Mammary epithelial cell (primary cell): ENCODE measurements at places on chromosomes 6 and 20. TPM values are rescaled to one million over a fixed set of nuclear protein-coding genes. Genes with fewer than 3 reads are reported as not detected.

ZKSCAN4 gene
- 2.2 TPM for polyA plus RNA-seq

GRCh38 chr6:124393536-124393935 is 568.7 kb upstream of the RNF217 start:
- DNase-seq: peak; percentile 16

DNA sequence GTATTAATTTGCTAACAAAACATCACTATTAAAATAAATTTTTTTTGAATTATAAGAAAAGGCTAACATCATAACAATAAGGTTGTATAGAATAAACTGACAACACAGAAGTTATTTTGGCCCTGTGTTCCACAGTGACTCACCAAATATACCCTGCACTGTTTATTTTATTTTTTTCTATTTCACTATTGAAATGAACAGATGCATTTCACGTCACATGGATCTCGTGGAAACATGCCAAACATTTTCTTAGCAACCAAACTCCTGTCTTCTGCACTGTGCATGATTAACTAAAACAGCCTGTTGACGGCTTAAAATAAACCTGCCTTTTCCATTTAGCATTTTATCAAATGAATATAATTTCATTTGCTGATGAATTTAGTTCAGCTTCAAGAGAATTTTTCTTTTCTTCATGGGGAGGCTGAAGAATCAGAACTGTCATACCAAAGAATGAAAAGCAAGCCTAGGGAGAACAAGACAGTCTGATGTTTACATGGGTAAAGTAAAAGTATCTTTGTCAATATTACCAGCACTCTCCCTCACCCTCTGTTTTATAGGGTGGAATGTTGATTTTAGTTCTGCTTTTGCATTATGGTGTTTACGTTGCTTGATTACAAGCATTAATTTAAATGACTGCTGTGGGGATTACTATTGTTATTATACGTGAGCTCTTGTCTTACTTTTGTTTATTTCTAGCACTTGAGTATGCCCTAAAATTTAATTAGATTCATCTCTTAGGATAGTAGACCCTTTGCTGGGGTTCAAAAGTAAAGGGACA is 115.3 kb downstream of the LCA5 start:
- peak; percentile 75 for DNase-seq

DNA sequence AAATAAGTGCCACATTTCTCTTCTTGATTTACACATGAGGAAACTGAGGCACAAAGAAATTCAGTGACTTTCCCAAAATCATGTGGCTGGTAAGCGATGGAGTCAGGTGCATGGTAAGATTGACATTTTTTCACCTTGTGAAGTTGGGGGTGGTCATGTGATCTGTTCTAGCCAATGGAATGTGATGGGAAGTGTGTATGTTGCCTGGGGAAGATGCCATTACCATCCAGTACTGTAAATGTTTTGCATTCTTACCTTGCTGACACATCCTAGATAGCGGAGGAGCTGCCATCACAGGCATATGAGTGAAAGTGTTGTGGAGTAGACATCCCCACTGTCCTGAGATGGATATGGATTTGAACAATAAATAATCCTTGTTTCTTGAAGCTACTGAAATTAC is 499.6 kb upstream of the SULF2 start:
- peak; percentile 43 for DNase-seq

GRCh38 chr6:87723170-87724078 is 21.4 kb upstream of the AKIRIN2 start:
- peak; percentile 98 for DNase-seq

DNA sequence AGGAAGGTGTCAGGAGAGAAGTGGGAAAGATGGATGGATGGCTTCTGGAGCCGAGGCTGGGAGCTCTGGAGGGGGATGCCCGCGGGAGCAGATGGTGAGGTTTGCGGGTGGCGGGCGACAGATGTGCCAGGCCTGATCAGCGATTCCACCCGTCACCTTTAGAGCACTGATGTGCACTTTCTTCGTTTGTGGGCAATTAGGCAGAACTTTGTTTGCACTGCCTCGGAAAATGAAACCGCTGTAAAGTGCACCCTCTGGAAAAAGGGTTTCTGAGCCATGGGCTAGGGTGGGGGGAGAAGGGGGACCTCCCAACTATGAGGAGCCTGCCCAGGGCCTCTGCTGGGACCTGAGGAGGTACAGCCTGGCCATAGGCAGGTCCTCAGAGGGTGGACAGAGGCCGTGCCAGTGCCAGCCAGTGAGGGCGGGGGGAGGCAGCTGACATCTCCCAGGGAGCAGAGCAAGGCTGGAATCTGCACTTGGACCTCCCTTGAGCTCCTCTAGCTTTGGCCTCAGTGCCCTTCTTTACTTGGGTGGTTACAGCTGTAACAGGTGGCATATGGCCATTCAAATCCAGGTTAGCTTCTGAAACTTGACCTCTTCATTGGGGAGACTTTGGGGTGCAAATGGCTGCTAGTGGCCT is 58.7 kb downstream of the CD40 start:
- DNase-seq: no peak

PAK1IP1 gene
- polyA plus RNA-seq: 23.8 TPM

GRCh38 chr6:163702736-163703135 is 288.2 kb downstream of the QKI start:
- DNase-seq: no peak
